ENCODE measurements at places on chromosomes 4 and X.

DNA sequence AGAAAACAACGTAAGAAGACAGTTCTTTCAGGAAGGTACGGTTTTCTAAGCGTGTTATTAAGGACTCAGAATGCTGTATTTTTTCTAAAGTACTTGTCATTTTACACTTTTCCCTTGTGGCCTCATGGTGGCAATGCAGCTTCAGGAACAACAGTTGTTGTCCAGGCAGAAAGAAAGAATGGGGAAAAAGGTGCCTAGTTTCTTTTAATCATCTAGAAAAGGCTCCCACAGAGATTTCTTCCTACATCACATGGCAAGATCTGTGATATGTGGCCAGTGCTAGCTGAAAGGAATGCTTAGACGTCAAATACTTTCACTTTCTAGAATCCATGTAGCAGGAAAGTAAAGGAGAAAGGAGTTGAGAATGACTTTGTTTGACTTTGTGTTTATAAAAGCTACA, 49.0 kb upstream of the TRAM1L1 start:
- peak; percentile 82 for DNase-seq

DNA sequence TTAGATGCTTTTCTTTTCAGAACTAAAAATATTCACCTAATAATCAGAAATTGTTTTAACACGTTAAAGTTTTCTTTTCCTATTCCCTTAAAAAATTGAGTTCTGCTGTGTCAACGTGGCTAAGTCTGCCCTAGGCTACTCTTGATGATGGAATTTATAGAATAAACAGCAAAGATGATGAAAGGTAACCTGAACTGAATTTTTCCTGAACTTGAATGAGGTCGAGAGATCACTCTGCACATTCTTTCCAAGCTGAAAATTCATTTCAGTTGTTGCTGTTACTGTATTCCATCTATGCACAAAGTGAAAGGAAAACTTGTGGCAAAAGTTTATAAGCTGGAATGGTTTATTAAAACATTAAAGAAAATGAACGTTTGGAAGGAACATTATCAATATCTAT, 245.9 kb upstream of the GIMD1 start:
- no peak for DNase-seq

- no peak for DNase-seq
Measured at GRCh38 chrX:142663330-142664095, 362.2 kb upstream of the SPANXN4 start.

GRCh38 chrX:122940199-122940598, 243.9 kb upstream of the GRIA3 start:
- DNase-seq, result no peak

- DNase-seq, result no peak
Measured at GRCh38 chr4:39770471-39770870, 72.5 kb downstream of the UBE2K start.

- DNase-seq, result no peak
Measured at GRCh38 chr4:96390404-96390803, 550.5 kb downstream of the PDHA2 start.

- no peak for DNase-seq
Measured at GRCh38 chr4:56655627-56656345, 25.3 kb downstream of the HOPX start.

DNA sequence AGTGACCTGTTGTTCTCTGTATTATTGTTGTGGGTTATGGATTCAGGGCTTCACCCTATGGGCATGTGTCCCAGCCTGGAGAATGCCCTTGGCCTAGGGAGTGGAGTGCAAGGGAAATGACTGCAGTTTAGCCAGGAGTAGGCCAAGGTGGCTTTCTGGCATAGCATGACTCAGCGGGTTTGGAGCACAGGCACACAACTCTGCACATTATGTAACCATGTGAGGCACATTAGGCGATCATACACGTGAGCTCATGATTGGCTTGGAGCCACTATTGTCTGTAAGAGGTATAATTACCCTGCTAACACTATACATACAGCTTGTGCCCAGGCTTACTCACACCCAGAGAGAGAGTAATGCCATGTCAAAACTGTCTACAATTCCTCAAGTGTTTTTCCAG, 35.1 kb upstream of the TACR3 start:
- peak; percentile 35 for DNase-seq

DNA sequence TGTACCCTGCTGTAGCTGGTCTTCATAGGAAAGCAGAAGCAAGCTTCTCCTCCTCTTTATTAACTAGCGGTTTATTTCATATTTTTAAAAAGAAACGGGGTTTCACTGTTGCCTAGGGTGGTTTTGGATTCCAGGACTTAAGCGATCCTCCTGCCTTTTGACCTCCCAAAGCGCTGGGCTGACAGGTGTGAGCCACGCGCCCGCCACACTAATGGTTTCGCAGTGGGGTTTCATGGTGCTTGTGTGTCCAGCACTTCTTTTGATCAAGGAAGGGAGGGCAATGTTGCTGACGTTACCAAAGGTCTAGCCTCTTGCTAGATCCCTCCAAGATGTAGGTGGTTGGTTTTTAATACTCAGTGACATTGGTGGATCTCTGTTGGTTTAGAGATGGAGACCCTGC, 1.4 kb downstream of the MAEA start:
- DNase-seq, result no peak

DNA sequence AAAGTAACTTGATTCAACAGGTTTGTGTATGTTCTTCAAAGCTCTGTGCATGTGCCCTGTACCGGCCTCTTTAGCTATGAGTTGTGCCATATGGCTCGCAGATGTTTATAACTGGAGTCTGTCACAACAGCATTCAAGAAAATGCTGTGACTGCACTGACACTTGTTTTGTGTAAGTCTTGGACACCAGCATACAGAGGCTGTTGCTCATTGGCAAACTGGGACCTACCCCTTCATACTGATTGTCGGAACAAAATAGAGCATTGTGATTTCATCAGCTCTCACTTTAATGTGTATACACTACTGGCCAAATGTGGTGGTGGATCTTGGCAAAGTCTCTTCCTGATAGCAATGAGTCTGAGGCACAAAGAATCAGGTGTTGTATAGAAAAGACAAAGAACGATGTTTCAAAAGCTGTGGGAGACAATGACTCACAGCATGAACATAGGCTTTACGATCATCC, 133.9 kb downstream of the EGF start:
- peak; percentile 5 for DNase-seq

GRCh38 chr4:77921701-77922100, 59.1 kb downstream of the MRPL1 start:
- DNase-seq, result peak; percentile 64

GRCh38 chr4:39698424-39699009, 581 bp downstream of the UBE2K start:
- peak; percentile 32 for DNase-seq

GRCh38 chr4:36394352-36394903, 113.0 kb downstream of the DTHD1 start:
- no peak for DNase-seq

GRCh38 chrX:21847342-21847741, 7.9 kb downstream of the MBTPS2 start:
- no peak for DNase-seq
